Fibroblast of skin of right quadriceps (primary cell): ENCODE measurements at places on chromosomes 4 and X.

DNA sequence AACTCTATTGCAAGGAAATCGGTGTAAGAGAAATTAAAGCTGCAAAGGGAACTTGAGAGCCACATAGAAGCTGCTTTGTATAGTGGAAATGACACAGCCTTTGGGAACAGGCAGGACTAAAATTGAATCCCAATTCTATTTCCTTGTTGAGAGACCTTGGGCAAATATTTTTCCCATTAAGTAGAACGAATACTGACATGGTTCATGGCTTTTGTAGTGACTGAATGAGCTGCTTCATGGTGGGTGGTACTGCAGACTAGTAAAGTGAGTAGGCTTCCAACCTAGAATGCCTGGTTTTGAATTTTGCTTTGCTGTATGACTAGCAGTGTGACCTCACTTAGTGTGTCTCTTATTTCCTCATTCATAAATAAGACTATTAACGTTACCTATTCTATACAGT, 182.2 kb upstream of the KCNIP4 start:
- DNase-seq = no peak

DNA sequence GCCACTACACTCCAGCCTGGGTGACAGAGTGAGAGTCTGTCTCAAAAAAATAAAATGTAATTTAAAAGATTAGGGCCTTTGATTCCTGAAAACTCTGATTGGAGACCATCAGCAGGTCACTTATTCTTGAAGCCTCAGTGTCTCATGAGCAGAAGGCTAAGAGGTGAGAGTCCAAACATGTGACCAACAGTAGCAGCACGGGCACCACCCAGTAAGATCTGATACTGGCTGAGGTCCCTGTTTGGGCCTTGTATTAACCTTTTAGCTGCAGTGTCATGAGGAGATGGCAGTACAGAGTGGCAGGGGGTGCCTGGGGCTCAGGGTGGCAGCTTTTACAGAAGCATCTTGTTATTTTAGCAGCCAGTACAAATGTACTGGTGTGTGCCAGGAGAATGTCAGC, 89.3 kb downstream of the FHDC1 start:
- no peak for DNase-seq

GRCh38 chr4:94941706-94942105, 184.0 kb downstream of the BMPR1B start:
- no peak for DNase-seq

GRCh38 chrX:53089224-53089842, 4.6 kb upstream of the KANTR start:
- DNase-seq = peak; percentile 61

- DNase-seq = no peak
Measured at GRCh38 chr4:120158841-120159463, 92.3 kb upstream of the MAD2L1 start.

- DNase-seq = no peak
Measured at GRCh38 chrX:11269996-11270395, 23.2 kb upstream of the AMELX start.

GRCh38 chr4:6239968-6240367, 29.7 kb upstream of the WFS1 start:
- DNase-seq = no peak

DNA sequence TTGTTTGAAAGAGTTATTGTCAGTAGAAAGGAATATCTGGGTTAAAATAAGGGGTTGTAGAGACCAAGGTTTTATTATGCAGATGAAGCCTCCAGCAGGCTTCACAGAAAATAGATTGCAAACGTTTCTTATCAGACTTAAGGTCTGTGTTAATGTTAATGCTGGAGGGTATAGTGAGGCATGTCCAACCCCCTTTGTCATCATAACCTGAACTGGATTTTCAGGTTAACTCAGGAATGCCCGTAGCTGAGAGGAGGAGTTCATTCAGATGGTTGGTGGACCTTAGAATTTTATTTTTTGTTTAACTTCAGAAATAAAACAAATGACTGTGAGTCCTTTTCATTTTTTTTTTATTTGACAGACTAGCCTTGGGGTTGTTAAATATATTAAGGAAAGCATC, 354.1 kb downstream of the GPM6A start:
- DNase-seq = no peak

GRCh38 chrX:100363896-100364295, 46.2 kb downstream of the PCDH19 start:
- DNase-seq = no peak

GRCh38 chrX:138287205-138287877, 424.2 kb downstream of the FGF13 start:
- no peak for DNase-seq

GRCh38 chr4:166657261-166657660, 577.0 kb downstream of the SPOCK3 start:
- peak; percentile 10 for DNase-seq

- DNase-seq = no peak
Measured at GRCh38 chrX:53084863-53085262, 2.7 kb downstream of the TSPYL2 start.

GRCh38 chr4:125961626-125962025, 646.9 kb downstream of the FAT4 start:
- DNase-seq = no peak

DNA sequence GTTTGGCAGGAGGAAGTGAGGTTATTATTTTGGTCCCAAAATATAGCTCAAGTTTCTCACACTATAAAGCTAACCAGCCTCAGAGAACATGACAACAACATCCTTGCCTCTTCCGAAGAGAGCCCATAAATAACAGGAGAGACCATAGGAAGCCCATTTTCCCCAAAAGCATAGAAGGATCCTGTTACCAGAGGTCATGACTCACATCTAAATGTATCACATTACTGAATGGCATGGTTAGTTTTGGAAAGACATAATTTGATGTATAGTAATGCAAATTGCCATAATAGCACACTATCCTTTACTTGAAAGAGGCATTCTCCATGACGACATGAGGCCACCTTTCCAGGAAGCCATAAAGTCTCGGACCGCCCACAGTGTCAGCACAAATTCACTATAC, 238.8 kb upstream of the GRIA3 start:
- DNase-seq = peak; percentile 11

GRCh38 chr4:80532674-80533333, 197.3 kb downstream of the CFAP299 start:
- DNase-seq = no peak

DNA sequence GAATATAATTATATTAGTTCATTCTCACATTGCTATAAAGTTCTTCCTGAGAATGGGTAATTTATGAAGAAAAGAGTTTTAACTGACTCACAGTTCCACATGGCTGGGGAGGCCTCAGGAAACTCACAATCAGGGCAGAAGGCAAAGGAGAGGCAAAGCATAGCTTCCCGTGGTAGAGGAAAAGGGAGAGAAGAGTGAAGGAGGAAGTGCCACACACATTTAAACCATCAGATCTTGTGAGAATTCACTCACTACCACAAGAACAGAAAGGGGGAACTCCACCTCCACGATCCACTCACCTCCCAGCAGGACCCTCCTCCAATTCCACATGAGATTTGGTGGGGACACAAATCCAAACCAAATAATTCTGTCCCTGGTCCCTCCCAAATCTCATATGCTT, 773.4 kb upstream of the INTU start:
- DNase-seq = no peak

- no peak for DNase-seq
Measured at GRCh38 chrX:11135564-11136185, 24.5 kb downstream of the HCCS start.

DNA sequence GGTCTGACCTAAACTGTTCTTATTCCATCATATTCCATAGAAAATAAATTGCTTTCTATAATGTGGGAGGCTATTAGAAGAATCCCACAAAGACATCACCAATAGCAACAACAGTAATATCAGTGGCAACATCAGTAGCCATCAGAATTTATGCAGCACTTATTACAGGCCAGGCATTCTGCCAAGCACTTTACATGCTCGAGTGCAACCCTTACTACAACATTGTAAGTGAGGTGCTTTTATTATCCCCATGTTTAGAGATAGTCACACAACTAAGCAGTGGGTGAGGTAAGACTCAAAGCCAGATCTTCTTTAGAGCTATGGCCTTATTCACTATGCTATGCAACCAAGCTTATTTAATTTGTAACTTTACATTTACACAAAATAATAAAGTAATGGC, 317.1 kb upstream of the BMP3 start:
- no peak for DNase-seq

DNA sequence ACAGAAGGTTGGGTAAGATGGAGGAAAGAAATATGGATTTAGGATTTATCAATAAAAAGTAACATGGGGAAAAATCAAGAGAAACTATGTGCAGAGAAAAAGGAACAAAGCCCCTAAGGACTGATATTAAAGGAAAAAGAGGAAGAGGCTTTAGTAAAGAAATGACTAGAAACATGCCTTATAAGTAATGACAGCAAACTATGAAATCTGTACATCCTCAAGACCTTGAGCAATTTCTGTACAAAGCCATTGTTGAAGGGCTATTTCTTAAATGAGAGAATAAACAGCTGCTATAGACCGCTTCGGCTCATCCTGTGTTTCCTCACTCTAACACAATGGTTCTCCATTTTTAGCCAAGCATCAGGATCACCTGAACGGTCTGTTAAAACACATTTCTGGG, 180.3 kb upstream of the ATOH1 start:
- DNase-seq = no peak

DNA sequence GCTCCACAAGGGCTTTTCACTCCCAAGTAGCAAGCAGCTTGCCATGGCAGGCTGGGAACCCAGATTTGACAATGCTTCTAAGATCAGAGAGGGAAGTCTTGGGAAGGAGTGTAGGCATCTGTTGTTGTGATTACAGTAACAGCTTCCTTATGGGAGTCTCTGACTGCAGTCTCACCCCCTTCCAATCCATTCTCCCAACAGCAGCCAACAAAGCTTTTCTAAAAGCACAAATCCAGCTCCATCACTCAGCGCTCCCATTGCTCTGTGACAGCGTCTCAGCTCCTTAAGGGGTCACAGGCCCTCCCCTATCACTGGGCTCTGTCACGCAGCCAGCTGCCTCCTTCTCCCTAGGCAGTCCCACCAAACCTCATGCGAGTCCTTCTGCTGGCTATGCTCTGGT, 7.1 kb downstream of the IGFBP7 start:
- DNase-seq = no peak

DNA sequence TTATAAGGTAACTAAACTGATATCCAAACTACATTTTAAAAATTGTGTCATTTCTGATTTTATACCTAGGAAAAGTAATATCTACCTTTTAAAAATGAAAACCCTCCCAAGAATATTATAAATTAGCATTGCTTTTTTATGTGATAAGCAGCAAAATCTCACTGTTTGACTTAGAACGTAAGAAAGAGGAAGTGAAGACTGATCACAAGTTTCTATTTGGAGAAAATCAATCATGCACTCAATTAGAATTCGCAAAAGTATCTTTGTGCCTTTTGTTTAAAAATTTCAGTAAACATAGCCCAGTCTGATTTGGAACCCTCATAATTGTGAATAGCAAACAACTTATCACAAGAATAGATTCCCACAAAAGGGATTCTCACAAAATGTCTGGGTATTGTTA, 142.7 kb downstream of the TENM3 start:
- DNase-seq = no peak

DNA sequence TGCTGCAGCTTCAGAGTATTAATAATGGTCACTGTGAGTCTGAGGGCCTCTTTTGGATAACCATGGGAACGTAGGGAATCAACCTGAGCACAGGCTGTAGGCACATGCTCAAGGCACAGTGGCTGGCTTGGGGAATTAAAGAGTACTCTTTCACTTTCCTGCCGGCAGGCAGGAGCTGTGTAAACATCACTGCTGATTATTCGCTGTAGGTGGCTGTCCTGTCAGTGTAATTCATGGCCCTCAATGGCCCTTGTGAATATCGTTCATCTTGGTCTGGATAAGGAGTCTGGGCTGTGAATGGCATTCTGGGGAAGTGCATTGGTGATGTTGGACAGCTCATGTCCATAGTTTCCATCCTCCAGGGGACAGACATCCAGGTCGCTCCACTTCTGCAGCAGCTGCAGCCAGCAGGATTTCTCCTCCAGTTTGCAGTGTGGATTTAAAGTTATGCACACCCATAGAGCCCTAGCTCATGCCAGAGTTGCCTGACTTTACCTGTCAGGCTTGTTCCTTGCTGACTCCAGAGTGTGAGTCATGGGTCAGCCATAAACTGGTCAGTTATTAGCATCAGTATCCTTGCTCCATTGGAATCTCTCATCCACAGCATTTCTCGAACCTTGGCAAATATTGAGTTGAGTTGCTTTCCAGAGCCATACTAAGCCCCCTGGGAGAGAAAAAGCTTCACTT, 43.0 kb downstream of the C4orf33 start:
- no peak for DNase-seq

GRCh38 chr4:17781300-17782287, at the start of gene FAM184B:
TSS of gene FAM184B (minus strand) at chr4:17781621. CDS start at chr4:17781299, 322 bp downstream.
- no peak for DNase-seq

- no peak for DNase-seq
Measured at GRCh38 chrX:96383428-96383827, 301.2 kb upstream of the DIAPH2 start.

DNA sequence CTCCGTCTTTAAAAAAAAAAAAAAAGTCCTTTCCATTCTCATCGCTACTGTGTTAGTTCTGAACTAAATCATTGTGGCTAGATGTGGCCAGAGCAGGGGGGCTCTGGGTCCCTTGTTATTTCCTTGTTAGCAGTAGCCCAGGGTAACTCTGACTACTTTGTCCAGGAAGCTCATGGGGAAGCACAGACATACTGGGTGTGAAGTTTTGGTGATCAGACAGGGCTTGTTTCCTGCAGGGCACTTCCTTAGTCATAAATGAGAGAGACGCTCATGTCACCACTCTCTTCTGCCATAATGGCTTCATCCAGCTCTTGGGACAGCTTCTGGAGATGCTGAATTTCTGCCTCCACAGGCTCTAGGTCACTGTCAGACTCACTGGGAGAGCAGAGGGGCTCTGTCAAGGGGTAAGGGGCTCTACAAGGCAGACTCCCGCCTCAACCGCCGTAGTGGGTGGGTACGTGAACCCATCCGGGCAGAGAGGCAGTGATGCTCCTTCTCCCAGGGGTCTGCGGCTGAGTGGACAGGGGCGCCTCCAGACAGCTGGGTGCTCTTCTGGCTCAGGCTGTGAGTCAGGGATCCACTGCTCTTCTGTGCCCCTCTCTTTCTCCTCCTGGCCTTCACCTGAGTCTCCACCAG, 12.9 kb downstream of the STIM2 start:
- DNase-seq = no peak

GRCh38 chrX:115584696-115585095, 23.7 kb downstream of the PLS3 start:
- DNase-seq = peak; percentile 84

DNA sequence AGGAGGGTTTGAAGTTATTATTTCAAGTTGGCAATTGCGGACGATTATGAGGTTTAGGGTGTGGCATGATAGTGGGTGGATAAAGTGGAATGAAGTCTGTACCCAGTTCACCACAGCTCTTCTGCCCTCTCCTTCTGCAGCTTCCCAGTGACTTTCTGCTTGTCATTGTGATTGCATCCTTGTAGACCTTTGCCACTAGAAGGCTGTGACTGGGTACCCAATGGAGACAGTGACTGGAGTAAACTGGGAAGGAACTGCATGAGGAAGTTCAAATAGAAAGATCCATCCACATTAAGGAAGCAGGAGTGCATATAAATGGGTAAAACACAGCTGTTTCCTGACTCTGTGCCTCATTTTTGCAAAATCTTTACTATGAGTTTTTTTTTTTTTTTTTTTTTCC, 53.5 kb upstream of the SPANXN3 start:
- DNase-seq = no peak
